NCI-H1105 (cell line): ENCODE measurements at places on chromosomes 1 and 21.

DNA sequence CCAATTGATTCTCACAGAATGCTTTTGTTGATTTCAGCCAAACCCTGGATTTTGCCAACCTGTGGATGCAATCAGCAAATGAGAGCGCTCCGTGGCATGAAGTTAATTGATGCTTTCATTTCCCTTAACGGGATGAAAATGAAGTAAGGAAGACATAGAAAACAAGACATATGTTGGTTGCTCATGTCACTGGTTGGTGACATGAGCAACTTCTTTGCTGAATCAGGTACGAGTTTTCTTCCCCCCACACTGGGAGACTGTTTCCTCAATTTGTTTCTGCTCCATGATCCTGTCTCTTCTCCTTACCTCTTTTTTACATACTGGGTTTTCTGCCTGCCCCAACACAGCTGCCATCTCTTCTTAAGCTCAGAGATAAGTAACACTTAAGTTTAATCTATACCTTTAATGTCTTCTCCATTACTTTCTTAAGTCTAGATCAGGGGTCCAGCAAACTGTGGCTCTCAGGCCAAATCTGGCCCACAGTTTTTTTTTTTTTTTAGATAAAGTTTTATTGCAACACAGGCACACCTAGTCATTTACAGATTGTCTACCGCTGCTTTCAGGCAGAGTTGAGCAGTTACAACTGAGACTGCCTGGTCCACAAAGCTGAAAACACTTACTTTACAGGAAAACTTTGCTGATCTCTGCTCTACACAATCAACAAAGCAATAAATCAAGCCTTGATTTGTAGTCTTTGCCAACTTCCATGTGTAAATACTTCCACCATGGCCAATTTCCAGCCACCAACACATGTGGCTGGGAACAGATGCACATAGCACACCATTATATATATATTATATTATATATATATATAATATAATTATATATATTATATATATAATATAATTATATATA is 13.3 kb downstream of the GPR157 start:
- no peak for DNase-seq

DNA sequence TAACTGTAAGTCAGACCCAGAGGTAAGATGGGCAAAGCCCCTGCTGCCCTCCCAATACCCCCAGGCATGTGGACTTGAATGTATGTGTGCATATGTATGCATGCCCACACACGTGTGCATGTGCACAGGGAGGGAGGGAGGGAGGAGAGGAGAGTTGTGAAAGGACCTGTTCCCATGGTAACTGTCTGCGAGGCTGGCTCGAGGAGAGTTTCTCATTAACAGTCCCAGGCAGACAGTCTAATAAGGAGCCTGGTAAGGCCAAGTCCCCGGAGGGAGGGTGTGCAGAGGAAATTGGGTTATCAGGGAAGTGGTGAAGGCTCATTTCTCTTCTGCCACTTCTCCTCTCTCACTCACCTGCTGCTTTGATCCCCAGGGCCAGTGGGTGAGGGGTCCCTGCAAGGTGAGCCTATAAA is 74.9 kb downstream of the NFASC start:
- no peak for DNase-seq

- DNase-seq = no peak
Measured at GRCh38 chr1:228515200-228515834, 28.1 kb downstream of the RNF187 start.

- DNase-seq = peak; percentile 22
Measured at GRCh38 chr1:147627435-147628110, 42.8 kb downstream of the ACP6 start.

GRCh38 chr21:32535612-32536011 is 49.7 kb downstream of the TCP10L start:
- DNase-seq = no peak

DNA sequence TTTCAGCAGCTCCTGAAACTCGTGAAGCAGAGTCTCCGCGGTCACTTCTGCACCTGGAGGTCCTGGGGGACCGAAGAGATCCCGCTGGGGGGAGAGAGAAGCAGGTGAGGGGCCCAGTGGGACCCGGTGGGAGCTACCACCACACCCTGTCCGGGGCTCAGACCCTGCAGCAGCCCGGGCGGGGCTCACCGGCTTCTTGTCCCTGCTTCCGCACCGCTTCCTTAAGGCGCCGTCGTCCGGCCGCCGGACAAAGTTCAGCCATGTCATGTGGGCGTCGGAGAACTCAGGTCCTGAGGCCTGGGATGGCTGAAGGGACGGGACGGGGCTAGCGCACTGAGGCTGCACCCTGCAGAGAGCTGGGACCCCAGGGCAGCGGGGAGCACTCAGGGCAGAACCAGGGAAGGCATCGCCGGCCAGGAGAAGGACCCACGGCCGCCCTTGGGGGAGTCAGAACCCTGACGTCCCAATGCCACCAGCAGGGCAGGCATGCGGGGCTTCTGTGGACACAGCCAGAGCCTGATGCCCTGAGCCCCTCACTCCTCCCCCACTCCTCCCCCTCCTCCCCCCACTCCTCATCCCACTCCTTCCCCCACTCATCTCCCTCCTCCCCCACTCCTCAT is 2.2 kb downstream of the C1QTNF12 start:
- no peak for DNase-seq

- no peak for DNase-seq
Measured at GRCh38 chr1:55974714-55975441, 604.5 kb downstream of the PLPP3 start.

DNA sequence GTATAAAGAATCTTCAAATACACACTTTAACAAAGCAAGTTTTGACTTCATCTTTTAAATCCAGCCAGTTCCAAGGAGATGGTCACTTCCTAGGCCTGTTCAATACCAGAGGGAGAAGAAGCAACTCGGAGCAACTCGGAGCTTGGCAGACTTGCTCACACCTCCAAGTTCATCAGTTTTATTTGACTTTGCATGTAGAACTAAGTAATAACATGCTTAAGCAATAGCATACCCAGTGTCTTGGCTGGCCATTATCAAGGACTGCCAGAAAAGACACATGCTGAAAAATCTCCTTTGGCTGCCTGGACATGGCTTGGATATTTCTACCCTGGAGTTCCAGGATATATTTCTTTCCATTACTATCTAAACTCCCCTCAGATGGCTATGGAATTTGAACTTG is 52.6 kb downstream of the GNG12 start:
- DNase-seq = no peak

GRCh38 chr1:92016720-92017316 is 13.0 kb upstream of the EPHX4 start:
- DNase-seq = no peak

DNA sequence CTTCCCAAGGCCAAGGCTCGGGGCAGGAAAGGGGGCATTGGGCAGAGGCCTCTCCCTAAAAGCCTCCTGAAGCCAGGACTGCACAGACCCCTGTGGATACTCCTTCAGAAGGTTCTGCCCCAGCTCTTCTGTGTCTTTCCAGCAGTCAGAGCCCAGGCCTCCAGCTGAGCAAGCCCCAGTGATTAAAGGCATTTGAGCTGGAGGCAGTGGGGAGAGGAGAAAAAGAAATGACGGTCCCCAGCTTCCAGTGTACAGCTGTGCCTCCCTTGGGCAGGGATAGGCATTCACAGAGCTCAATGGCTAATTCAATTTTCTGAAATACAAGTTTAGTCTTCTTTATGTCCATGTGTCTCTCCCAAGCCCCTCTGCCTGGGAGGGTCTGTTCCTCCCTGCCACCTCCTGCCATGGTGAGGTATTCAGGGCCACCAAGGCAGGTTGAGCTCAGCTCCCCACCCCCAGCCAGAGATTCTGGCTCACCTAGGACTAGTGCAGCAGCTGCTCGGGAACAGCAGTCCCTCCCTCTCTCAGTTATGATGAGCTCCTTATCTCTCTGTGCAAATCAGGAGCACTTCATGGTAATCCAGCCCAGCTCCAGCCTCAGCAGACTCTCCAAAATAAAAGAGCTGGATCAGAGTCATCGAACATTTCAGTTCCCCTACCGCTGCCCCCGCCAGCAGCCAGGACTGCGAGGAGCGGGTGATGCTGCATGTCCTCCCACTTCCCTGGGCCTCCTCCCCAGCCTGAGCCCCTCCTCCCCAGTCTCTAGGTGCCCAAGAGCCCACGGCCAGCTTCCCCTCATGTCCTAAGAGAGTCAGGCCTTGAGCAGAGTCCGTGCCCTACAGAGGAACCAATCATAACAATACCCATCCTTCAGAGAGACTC is 208.4 kb upstream of the ZC3H12A start:
- DNase-seq = no peak

DNA sequence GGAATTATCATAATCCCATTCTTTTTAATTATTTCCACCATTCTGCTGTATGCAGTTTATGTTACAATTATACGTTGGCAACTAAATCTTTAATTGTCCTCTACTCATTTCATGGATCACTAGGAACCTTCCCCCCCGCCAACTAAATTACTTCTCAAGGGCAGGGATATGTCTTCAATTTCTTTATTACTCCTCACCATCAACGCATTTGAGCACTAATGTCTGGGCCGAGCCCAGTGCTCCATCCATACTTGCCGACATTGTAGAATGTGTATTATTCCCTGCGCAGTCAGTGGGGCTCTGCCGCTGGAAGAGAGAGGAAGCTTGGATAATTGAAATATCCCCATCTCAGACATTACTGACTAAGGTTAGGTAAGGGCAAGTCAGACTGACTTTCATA is 236.4 kb upstream of the AJAP1 start:
- no peak for DNase-seq

- DNase-seq = no peak
Measured at GRCh38 chr1:14082331-14082730, 382.3 kb downstream of the PRDM2 start.

DNA sequence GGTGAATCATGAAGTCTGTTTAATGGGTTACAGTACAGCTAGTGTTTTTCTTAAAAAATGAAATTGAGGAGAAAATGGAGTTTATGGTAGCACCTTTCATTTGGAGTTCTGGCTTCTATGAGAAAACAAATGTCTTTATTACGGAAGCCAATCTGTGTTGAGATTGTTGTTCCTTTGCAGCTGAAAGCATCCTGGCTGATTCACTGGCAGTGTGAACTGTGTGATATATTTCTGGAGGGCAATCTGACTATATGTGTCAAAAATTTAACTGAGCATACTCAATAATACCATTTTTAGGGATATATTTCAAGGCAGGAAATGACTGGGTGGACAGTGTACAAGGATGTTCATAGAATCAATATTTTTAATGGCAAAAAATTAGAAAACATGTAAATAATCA is 46.6 kb upstream of the LYST start:
- DNase-seq = no peak

DNA sequence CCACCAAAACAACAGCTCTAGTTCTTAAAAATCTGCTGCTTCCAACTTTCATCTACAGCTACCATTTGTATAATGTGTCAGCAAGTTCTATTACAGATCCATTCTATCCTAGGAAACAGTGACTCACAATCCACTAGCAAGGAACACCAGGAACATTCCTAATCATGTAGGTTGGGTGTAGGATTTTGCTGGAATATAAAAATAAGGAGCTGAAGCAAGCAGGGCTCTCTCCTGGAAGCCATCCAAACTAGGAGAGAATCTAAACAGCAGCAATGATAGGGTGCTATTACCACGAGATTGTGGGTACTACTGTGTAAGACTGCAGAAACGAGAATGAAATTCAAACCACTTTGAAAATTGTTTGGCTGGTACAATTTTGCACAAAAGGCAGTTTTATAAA is 135.0 kb downstream of the PTPN14 start:
- peak; percentile 9 for DNase-seq

DNA sequence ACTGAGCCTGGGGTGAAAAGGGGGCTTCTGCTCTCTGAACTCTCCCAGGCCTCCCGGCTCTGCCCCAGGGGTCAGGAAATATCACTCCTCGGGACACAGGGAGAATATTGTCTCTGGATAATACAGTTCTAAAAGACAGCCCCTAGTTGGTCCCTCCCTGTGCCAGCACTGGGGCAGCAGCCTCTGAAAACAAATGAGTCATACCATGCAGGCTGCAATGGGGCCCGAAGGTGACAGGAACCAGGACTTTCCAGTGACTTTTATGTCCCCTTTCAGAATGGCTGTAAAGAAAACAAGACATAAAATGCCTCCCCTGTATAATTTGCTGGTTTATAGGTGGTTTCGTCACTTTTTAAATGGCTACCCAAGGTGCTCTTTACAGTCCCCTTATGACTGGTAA is 360.0 kb downstream of the NPHP4 start:
- no peak for DNase-seq

GRCh38 chr1:232629250-232630046 is 485 bp downstream of the SIPA1L2 start:
- DNase-seq = no peak

GRCh38 chr1:58765441-58765840 is 18.4 kb downstream of the JUN start:
- DNase-seq = no peak

- no peak for DNase-seq
Measured at GRCh38 chr1:204435872-204436271, 24.3 kb upstream of the PPP1R15B start.

DNA sequence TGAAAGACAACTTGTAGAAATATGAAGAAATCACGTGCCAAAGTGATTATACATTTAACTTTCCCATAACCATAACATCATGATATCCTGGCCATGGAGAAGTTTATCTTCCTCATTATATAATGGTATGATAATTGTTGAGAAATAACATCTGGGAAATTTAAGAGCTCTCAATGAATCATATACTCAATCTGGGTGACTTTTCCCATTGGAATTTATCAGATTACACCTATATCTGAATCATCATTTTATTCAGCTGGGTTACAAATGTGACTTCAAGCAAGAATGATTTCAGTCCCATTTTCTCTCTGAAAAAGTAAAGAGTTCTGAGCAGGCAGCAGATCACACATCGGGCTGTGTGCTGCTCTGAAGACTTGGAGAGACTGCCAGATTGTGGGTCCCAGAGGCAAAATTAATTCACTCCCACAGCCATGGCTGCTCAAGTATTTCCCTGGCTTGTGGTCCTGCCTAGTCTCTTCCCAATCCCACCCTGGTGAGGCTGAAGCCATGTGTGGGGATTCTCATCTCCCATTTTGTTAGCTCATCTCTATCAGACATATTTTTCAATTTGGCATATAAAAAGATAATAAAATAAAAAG is 278.0 kb downstream of the MRPL39 start:
- no peak for DNase-seq

- no peak for DNase-seq
Measured at GRCh38 chr1:24248859-24249258, 61.8 kb upstream of the IFNLR1 start.

- no peak for DNase-seq
Measured at GRCh38 chr21:34790834-34791233, 122.0 kb downstream of the CLIC6 start.
